ENCODE measurements at places on chromosomes 12 and 14.

DNA sequence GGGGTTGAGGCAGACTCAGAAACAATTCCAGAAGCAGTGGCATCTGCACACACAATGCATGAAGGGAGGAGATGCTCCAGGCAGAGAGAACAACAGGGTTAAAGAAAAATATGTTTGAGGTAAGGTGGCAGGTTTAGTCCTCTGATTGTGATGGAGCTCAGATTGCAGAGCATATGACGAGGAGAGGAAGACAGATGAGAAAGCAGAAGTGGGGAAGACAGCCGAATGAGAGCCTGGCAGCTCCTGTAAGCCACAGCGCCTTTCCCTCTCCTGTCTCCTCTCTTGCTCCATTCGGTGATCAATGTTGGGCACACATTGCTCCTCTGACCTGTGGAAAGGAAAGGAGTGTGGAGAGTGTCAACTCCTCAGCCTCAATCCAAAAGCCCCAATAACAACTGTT is 372.2 kb downstream of the GXYLT1 start:
- no peak for DNase-seq

- DNase-seq: peak; percentile 36
Observed at GRCh38 chr14:77965919-77966435, 166.1 kb downstream of the ADCK1 start.

DNA sequence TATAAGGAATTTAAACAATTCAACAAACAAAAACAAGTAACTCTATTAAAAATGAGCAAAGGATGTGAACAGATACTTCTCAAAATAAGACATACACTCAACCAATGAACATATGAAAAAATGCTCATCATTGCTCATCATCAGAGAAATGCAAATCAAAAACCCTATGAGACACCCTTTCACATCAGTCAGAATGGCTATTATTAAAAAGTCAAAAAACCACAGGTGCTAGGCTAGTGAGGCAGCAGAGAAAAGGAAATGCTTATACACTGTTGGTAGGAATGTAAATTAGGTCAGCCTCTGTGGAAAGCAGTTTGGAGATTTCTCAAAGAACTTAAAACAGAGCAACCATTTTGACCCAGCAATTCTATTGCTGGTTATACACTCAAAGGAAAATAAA is 52.0 kb downstream of the NAV3 start:
- no peak for DNase-seq

DNA sequence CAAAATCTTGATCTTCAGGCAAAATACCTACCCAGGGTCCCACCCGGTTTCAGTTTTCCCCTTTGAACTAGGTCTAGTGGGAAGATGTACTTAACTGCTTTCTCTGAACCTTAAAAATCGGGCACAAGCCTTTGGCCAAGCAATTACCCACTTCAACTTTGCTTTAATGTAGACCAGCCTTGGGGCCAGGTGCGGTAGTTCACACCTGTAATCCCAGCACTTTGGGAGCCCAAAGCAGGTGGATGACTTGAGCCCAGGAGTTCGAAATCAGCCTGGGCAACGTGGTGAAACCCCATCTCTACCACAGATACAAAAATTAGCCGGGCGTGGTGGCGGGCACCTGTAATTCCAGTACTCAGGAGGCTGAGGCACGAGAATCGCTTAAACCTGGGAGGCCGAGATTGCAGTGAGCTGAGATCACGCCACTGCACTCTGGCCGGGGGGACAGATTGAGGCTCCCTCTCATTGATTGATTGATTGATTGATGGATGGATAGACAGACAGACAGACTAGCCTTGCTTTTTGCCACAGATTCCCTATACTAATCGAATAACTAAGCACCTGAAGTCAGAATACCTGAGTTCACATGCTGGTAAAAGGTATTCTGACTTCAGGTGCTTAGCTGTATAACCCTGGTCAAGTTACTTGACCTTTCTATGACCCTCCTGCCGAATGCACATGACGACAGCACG is 1.9 kb downstream of the CLIP1 start:
- DNase-seq: no peak

DNA sequence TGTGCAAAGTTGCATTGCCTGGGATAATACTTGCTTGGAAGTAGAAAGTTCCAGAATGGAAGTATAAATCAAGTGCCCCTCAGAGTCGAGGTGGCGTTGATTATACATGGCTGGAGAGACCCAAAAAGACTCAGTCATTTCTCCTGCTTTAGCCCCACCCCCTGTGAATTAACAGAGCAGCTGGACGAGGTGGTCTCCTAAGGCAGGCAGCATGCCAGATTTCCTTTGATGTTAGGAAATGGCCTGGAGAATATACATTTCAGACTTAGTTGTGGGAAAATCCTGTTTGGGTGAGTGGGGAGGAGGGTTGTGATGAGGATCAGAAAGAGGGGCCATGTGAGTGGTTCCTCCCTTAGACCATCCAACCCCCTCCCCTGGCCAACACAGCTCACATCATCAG is 406.1 kb upstream of the TMPO start:
- no peak for DNase-seq

- no peak for DNase-seq
Observed at GRCh38 chr12:84455598-84455997, 457.0 kb downstream of the SLC6A15 start.

GRCh38 chr12:114916541-114916940 is 232.6 kb upstream of the TBX3 start:
- DNase-seq: no peak

DNA sequence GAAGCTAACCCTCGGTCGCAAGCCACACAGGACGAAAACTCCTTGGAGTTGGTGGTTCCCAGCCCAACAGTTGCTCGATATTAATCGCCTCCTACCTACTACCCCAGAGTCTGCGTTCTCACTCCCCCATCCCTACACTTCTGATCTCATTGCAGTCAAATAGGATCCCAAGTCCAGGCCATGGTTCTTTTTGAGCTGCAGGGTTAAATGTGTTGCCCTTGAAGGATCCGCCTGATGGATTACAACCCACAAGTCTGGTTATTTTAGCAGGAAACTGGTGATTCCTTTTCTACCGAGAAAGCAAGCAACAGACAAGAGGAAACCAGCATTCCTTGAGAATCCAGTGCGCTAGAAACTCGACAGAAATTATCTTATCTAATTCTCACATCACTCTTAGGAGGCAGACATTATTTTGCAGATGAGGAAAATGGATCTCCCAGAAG is 785 bp upstream of the NIN start:
- peak; percentile 33 for DNase-seq

GRCh38 chr12:109727746-109728726 is 14.4 kb downstream of the FAM222A start:
- no peak for DNase-seq

DNA sequence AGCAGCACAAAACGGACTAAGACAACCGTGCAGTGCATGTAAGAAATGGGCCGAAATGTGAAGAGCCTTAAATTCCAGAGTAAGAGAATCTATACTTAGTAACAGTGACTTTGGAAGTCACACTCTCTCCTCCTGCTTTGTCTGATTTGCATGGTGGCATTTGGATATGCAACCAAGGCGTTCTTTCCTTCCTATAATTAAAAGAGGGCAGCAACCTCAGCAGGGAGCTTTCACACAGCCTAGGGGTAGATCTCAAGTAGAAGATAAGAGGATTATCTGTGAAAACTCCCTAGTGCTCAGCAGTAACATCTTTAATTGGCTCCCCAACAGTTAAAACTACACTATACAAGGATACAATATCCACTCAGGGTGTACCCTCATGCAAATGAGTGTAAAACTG is 16.5 kb downstream of the GMFB start:
- DNase-seq: no peak

- no peak for DNase-seq
Observed at GRCh38 chr12:60333461-60333860, 737.6 kb downstream of the SLC16A7 start.

DNA sequence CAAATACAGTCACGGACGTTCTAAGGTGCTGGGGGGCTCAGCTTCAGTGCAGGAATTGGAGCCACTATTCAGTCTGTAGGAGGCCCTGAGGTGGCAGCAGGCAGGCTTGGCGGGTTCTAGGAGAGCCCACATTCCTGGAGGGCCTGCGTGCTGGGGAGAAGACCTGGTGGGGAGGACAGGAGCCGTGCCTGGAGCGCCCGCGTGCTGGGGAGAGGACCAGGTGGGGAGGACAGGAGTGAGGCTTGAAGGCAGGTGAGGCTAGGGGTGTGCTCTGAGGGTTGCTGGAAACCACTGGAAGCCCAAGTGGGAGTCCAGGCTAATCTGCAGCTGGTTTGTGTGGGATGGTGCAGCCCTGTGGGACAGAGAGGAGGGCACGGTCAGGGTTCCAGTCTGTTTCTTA is 23.1 kb downstream of the RHOF start:
- DNase-seq: no peak

DNA sequence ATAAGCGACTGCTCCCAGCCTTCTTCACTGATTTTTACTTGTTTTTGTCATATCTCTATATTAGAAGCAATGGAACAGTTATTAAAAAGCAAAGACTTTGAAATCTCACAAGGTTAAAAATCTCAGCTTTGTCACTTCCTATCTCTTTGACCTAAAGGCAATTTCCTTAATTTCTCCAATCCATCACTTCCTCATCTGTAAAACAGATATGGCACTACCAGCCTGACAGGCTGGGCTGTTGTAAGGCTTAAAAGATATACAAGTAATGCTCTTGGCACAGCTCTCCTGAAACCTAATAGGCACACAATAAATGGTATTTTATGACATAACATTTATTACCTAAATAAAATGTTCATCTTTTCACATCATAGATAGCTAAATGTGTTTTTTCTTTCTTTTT is 25.6 kb downstream of the ATXN2 start:
- no peak for DNase-seq

DNA sequence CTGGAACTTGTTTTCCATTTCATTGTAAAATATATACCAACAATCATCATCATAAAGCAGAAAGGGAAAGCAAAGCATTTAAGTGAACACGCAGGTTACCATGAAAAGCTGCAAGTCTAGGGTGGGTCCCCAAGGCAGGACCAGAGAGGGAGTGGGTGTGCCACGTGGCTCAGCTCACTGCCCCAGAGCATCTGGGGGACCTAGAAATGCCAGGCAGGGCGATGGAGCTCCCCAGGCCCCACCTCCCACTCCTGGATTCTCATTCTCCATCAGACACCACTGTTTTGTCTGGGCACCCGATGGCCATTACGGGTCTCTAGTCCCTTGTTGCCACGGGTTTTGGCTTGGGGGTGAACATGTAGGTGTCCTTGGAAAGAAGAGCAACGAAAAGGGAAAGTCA is 34.7 kb downstream of the BCL11B start:
- no peak for DNase-seq

DNA sequence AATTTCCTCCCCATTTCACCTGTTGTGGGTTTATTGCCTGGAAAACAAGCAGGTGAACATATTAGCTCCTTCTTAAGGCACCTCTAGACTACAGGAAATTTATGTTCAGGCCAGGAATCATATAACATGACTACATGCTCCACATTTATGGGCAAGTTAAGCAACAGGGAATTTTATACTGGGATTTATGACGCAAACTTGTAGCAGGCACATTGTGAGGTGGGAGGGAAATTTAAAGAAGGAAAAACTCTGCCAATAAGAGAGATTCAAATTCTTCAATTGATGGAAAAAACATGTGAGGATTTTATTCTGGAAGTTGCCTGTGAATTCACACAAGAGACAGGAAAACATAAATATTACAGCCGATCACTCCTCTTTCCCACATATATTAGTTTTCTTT is 93.9 kb downstream of the TBC1D30 start:
- no peak for DNase-seq

DNA sequence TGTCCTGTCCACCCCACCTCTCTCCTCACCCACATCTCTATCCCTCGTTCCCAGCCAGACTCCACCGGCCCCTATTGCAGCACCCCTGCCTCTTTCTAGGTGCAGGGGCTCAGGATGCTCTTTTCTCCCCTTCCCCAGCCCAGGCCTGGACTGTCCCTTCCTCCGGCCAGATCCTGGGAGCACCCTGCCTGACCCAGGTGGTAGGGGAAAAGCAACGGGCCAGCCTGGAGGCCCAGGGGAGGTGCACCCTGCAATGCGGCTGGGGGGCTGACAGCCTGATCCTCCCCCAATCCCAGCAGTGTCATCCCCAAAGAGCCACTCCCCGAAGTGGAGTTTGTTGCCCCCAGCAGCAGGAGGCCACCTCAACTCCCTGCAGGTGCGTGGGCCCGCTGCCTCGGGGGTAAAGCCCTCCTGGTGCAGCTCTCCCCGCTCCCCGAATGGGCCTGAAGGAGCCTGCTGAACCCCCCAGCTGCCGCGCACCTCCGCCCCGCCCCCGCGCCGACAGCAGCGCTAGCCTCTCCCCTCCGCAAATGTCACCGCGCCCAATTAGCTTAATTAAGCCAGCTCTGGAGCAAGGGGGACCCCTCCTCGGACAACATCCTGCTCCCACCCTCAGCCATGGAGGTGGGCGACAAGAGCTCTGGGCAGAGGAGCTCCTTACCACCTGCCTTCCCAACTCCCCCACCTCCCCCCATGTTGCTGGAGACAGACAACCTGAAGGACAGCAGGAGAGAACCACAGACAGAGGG is 4.7 kb downstream of the NXPH4 start:
- DNase-seq: no peak

DNA sequence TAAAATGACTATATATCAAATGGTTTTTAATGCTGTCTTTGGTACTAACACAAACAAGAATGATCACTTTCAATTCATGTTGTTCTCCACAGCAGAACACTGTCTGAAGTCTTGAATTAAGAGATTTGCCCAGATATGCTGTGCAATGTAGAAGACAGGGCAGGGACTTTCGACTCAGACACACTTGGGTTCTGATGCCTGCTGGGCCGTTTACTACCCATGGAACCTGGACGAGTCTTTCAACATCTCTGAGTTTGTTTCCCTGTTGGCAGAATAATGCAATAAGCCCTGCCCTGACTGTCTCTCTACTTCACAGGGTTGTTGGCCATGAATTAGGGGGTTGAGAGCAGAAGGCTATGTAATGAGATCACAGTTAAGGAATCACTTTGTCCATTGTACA is 162.6 kb upstream of the TMPO start:
- no peak for DNase-seq

- no peak for DNase-seq
Observed at GRCh38 chr14:71236487-71236886, 329.2 kb downstream of the PCNX1 start.

DNA sequence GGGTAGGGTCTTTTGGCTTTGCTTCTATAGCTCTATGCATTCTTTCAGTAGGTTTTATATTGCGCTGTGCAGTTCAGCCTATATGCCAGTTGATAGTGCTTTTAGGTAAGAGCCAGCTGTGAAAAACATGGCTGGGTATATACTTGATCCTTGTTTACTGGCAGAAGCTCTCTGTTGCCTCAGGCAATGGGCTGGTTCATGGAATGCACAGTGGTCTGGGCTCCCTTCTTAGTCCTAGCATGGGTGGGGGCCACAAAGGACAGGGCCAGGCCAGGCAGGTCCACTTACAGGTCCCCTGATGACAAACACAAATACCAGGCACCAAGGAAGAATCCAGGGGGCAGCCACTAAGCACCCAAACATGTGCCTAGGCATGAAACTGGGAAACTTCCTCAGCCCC is 240.7 kb downstream of the SEC23A start:
- DNase-seq: no peak

Measured in SW480 (cell line).